ENCODE measurements at places on chromosomes 16 and 17.

DNA sequence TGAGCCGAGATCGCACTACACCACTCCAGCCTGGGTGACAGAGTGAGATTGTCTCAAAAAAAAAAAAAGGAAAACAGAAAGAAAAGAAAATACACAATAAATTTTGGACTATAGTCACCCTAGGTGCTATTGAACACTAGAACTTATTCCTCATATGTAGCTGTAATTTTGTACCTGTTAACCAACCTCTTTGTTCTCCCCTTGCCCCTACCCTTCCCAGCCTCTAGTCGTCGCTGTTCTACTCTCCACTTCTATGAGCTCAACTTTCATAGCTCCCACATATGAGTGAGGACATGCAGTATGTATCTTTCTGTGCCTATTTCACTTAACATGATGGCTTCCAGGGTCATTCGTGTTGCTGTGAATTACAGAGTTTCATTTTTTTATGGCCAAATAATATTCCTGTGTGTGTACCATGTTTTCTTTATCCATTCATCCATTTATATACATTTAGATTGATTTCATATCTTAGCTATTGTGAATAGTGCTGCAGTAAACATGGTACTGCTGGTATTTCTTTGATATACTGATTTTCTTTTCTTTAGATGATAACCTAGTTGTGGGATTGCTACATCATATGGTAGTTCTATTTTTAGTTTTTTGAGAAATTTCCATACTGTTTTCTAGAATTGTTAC, 28.3 kb downstream of the VPS35L start:
- no peak for DNase-seq

- no peak for DNase-seq
Measured at GRCh38 chr17:67519801-67520251, 142.7 kb downstream of the PITPNC1 start.

- DNase-seq, result no peak
Measured at GRCh38 chr17:76500747-76501017, 541 bp downstream of the RHBDF2 start.

DNA sequence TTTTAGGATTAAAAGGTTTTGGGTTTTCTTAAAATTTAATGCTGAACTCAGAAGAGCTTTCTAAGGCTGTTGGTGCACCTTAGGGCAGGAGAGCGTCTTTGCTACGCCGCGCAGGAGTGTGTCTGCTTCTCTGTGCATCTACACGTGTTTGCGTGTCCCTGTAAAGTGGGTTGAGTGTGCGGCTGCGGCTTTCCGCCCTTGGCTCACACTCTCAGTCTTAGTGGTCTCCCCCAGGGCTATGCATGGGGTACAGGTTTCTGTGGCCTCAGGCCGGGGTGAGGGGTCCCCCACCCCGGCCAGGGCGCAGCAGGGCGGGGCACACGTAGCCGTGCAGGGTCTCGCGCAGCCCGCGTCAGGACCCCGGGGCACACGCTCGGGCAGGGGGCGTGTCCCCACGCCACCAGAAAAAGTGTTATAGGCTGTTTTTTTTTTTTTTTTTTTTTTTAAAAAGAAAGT, 727 bp upstream of the TENT4B start:
- DNase-seq, result no peak

- no peak for DNase-seq
Measured at GRCh38 chr16:58042001-58042885, 16.7 kb downstream of the MMP15 start.

DNA sequence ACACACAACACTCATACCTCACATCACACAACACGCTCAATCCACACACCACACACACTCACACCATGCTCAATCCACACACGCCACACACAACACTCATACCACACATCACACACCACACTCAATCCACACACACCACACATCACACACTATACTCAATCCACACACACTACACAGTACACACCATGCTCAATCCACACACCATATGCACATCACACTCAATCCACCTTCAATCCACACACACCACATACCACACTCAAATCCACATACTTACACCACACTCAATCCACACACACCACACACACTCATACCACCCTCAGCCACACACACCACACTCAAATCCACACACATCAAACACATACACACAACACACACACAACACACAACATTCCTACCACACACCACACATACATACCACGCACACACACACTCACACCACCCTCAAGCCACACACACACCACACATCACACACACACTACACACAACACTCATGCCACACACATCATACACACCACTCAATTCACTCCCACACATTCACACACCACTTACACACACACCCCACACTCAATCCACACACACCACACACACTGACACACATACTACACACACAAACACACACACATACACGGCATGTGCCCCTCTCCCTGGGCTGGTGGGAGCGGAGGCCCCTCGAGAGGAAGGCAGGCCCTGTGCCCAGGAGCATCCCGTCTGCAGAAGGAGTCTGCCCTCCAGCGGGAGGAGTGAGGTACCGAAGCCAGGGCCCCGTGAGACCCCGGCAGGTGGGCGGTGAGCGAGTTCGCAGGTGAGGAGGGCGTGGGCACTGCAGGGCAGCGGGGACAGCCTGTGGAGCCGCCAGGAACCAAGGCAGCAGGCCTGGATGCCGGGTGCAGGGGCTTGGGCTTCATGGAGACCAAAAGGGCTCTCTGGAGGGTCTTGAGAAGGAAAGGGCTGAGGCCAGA, 33.1 kb upstream of the RPTOR start:
- DNase-seq, result no peak

DNA sequence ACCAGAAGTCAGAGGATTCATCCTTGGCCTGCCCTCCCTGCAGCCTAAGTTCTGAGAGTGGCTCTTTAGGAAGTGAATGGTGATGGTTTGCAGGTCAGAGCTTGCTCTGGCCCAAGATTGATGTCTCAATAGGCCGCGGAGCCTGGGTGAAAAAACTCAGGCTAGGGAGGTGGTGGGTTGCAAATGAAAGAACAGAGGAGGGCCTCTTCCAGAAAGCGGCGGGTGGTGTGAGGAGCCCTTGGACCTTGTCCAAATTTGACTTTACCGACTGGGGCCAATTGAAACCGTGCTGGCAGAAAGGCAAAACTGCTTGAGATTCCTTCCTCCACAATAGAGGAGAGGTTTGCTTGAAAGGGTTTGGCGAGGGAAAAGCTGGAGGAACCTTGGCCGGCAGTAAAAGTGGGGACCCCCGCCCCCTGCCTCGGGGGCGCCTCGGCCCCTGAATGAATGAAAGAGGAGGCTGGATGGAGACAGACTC, 331.3 kb downstream of the SEC14L1 start:
- no peak for DNase-seq

- DNase-seq, result no peak
Measured at GRCh38 chr16:85425074-85425662, 188.0 kb upstream of the GSE1 start.

DNA sequence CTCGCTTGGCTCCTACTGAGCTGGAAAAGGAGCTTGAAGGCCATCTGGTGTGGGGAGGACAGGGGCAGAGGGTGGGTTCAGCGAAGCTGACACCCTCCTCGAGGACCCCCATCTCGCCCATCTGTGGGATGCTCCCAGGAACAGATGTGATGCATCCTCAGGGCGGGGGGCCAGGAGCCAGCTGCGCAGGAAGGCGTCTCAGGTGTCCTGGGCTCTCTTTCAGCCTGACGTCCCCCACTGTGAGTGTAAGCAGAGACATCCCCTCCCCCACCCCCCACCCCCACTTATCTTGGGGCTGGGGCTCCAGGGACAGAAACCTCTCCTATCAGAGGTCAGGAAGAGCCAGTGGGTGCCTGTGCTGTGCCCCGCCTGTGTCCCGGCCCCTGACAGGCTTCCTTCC, 16.2 kb downstream of the KIF19 start:
- DNase-seq, result no peak

DNA sequence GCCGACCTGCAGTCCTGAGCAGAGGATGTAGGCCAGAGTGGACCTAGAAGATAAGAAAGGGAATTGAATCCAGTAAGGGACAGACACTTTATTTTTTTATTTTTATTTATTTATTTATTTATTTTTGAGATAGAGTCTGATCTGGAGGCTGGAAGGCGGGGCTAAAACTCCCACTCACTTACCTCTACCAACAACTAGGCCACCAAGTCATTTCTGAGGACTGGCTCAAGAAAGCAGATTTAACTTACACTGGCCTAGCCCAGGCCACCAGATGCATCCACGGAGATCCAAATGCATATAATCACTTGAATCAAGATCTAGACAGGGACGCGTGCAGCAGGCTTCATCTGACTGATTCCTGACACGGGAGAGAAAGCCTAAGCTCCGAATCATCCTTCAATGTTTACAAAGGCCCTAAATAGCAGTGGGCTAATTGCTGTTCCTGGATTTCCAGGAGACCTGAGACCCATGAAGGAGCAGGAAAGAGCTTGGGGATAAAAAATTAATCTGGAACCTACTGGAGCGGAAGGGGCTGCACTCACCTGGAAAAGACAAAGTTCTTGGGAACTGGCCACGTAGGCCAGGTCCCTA, 1.1 kb upstream of the ALOX12 start:
- DNase-seq, result no peak

DNA sequence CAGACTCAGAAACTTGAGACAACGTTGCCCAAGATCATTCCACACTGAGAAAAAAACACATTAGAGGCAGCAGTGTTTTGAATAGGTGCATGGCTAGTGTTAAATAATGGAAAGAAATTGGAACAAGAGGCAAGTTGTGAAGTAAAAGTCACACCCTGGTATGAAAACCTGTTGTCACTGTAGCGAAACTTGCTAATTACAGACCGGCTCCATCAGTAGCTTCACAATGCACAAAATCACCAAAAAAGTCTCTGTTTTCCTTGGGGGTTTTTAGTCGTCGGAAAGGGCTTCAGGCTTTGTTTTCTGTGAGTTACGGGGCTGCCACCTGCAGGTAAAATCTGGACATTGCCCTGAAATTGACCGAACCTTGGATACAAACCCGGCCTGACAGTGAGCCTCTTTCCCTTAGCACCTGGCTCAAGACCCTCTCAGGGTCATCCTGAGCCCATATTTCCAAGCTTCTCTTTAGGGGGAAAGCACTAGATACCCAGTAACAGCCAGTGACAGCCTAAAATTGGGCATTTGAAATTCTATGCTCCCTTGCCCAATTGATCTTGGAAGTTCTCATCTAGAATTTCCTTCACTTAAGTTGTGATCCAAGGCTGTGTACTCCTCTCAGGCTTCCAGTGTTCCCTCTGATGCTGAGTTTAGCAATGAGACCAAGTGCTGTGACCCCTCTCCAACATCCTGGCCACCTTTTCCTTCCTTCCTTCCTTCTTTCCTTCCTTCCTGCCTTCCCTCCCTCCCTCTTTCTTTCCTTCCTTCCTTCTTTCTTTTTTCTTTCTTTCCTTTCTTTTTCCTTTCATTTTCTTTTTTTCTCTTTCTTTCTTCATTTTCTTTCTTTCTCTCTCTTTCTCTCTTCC, 7.2 kb upstream of the GRB2 start:
- DNase-seq, result peak; percentile 32

DNA sequence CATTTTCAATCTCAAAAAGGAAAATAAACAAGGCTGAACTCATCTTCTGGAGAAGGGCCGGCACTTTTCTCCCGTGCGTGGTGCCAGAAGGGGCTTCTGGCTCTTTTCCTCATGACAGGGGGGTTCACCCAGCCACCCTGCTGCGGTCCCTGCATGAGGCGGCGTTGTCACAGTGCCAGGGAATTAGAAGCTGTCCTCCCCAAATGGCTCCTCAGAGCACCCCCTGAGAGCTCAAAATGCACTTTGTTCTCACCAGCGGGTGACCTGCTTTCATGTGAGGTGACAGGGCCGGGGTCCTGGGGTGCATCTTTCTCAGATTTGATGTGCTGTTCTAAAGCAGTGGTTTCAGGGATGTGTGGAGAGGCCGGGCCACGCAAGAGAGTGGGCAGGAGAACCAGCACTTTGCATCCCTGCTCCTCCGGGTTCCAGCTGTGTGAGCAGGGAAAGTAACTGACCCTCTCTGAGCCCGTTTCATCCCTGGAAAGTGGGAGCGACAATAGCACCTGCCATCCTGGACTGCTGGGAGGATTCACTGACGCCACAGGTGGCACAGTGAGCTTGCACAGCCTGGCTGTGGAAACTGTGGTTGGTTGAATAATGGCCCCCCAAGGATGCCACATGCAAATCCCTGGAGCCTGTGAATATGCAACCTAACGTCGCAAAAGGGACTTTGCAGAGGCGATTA, 94.0 kb downstream of the FOXL1 start:
- DNase-seq, result no peak

GRCh38 chr16:27595475-27595874, 45.5 kb downstream of the KATNIP start:
- DNase-seq, result no peak

- DNase-seq, result peak; percentile 81
Measured at GRCh38 chr17:74192950-74193781, 10.3 kb upstream of the RPL38 start.

GRCh38 chr17:64063766-64064224, 43.4 kb upstream of the ICAM2 start:
- peak; percentile 60 for DNase-seq

DNA sequence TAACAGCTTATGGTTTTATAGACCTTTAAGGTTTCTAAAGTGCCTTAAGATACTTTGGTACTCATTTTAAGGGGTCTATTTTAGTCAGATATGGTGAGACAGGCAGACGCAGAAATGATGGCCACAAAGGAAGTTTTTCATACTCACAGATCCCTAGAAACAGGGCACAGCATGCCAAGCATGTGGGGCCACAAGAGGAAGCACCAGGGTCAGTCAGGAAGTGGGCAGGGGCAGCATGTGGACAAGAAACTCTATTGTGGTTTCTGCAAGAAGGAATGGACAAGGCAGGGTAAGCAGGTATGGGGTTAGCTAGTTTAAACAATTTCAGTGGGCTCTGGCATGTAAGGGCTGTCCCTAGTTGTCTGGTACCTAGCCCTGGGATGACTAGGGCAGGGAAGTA, 8.5 kb downstream of the EFCAB3 start:
- DNase-seq, result no peak

GRCh38 chr17:8126491-8127066, 2.7 kb upstream of the HES7 start:
- peak; percentile 59 for DNase-seq

DNA sequence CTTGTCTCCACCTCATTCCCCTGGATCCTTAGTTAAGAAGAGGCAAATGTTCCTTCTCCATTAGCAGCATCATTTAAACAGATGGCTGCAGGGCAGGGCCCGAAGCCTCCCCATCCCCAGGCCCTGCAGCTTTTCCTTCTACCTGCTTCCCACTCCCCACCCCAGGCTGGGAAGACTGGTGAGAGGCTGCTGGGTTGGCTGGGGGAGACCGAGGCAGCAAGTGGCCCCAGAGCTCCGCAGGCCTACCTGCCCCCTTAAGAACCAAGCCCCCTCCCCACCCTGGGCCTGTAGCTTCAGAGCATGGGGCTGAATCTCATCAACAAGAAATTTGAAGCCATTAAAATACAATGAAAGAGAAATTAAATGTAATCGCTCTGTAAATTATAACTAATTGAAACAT, 22.1 kb upstream of the RPL38 start:
- no peak for DNase-seq

All from NCI-H510A (cell line).